ENCODE measurements at places on chromosomes 7 and 10.

- no peak for DNase-seq
These were observed 99.7 kb downstream of the CCSER2 start for GRCh38 chr10:84427903-84428650.

- DNase-seq, result no peak
These were observed 250.1 kb upstream of the MBL2 start for GRCh38 chr10:53022611-53023088.

GRCh38 chr10:94240491-94240890 is 122.2 kb downstream of the NOC3L start:
- DNase-seq, result no peak

DNA sequence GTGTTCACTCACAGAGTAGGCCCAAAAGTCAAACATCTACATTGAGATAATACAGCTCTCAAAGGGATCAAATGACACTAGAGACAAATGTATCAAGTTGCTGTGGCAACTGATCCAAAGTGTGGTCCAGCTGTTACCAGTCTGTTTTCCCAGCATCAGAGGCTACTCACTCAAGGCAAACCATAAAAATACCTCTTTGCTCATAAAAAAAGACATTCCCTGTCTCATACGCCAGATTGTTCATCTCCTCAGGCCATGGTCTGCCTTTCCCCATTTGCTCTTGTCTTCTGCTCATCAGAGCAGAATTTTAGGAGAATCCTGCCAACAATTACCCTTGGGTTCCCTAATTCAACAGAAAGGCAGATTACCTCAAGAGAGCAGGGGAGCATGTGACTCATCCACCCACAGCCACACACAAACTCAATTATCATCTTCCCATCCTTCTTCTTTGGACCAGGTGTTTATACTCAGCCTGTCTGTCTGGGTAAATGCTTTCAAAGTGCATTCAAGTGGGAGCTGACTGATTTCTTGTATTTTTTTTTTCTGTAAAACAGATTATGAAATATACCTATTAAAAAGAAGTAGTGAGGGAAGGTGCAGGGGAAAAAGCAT is 226.5 kb upstream of the HPS1 start:
- DNase-seq, result no peak

- no peak for DNase-seq
These were observed 126.7 kb upstream of the WNT16 start for GRCh38 chr7:121202125-121202524.

- DNase-seq, result no peak
These were observed 265.9 kb upstream of the DGKB start for GRCh38 chr7:15168489-15168888.

DNA sequence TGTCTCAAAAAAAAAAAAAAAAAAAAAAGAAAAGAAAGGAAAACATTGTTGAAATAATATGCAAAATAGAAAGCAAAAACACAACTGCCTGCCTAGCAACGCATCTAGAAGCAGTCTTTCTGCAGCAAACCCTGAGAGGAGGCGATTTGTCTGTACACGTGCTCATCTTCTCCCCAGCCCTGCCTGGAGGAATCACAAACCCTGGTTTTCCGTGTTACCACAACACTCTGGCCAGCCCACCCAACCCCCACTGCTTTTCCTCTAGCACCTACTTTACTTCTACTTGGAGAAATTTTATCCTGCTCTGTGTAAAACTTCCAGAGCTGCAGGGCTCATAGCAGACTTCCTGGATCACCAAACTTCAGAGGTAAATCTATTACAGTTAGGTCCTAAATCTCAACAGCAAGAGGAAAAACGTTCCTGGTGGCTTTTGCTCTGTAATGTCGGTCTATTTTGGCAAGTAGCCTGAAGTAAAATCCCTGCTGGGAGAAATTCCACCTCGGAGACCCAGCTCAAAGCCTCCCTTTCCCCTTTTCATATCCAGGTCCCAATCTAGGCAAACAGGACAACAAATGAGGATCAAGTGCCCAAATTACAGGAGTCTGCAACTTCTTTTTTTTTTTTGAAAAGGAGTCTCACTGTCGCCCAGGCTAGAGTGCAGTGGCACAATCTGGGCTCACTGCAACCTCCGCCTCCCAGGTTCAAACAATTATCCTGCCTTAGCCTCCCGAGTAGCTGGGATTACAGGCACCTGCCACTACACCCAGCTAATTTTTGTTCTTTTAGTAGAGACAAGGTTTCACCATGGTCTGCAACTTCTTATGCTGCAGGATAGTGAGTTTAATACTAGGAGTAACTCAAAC is 91.6 kb downstream of the DNMBP start:
- DNase-seq, result no peak

DNA sequence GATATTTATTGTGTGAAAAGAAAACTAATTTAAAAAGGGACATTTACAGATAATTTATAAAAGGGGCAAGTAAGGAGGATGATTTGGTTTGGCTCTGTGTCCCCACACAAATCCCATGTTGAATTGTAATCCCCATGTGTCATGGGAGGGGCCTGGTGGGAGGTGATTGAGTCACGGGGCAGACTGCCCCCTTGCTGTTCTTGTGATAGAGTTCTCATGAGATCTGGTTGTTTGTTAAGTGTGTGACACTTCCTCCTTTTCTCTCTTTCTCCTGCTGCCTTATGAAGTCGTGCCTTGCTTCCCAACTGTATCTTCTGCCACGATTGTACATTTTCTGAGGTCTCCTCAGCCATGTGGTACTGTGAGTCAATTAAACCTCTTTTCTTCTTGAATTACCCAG is 171.0 kb upstream of the SEMA3E start:
- DNase-seq, result no peak

DNA sequence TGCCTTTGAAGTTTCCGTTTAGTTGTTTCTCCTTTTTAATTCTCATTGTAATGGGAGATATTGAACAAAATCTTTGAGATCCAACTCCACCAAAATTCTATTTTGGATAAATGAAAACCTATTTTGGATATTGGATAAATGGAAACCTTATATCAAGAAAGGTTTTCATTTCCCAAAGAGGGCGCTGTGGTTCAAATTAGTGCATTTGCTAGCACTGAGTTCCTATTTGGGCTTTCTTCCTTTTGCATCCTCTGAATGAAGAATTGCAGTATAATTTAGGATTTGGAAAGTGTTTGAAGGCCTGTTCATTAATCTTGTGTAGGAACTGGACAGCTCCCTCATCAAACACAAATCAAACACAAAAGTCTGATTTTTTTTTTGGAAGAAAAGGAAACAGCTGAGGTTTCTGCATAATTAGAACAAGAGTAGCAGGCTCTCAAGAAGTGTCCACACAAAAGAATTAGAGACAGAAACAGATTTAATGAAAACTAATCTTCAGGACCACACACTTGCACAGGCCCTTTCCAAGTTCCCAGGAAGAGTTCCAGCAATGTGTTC is 80.8 kb upstream of the KLF14 start:
- DNase-seq, result no peak

GRCh38 chr10:16470747-16471146 is 33.9 kb downstream of the PTER start:
- DNase-seq, result no peak

DNA sequence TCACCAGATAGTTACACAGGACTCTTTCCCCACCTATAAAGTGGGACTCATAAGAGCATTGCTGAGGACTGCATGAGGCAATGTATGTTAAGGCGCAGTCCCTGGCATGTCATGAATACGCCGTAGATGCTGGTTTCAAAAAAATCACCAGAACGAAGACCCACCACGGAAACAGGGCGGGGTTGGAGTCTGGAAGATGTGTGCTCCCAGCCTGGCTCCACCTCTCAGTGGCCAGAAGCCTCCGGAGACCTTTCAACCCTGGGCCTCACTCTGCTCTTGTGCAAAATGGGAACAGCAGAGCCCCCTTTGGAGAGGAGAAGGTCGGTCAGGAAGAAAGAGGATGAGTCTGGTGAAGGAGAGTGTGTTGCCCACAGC is 12.4 kb upstream of the ZMIZ1 start:
- no peak for DNase-seq

- no peak for DNase-seq
These were observed 173.8 kb upstream of the PLXNA4 start for GRCh38 chr7:132750096-132750495.

DNA sequence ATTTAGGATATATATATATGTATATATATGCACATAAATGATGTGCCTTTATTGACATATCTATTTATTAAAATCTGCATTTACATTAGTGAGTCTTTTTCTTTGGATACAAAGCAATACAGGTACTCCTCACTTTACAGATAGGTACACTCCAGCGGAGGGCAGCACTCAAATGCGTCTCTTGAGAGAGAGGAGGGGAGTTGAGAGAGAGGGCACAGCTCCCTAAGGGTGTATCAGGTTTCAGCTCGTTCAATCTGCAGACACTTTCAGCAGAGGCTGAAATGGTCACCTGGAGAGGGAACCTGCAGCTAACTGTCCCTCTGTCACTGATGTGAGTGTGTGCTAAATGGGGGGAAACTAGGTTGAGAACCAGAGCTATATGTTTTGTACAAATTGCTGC is 21.5 kb downstream of the C10orf53 start:
- no peak for DNase-seq

- no peak for DNase-seq
These were observed 25.0 kb downstream of the ZNF487 start for GRCh38 chr10:43461950-43462349.

- DNase-seq, result no peak
These were observed 26.9 kb upstream of the SLC29A4 start for GRCh38 chr7:5255832-5256231.

DNA sequence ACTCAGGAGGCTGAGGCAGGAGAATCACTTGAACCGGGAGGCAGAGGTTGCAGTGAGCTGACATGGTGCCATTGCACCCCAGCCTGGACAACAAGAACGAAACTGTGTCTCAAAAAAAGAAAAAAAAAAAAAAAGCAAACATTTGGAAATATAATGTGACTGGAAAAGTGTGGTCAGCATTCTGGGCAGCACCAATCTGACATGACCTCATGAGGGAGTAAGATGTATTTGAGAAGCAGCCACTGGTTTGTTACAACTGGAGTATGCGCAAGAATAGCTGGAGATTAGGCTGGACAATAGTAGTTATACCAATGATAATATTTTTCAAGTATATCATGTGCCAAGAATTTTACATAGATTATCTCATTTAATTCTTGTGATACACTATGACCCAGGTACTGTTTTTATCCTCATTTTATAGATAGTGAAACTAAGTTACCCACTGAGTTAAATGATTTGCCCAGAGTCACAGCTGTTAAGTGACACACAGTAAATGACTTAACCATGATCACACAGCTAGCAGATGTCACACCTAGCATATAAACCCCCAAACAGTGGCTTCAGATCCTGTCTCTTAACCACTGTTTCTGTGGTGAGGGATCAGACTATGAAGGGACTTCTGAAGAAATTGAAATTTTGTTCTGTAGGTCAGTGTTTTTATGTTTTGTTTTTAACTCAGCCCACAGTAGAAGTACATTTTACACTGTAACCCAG is 11.1 kb downstream of the MCU start:
- no peak for DNase-seq

- no peak for DNase-seq
These were observed 10.2 kb upstream of the SDHAF3 start for GRCh38 chr7:97107192-97107800.

- DNase-seq, result no peak
These were observed 74.5 kb upstream of the SEMA3D start for GRCh38 chr7:85261336-85261735.

GRCh38 chr10:22321156-22321923 is 441 bp downstream of the BMI1 start:
- peak; percentile 73 for DNase-seq

GRCh38 chr7:42348631-42349030 is 111.6 kb upstream of the GLI3 start:
- no peak for DNase-seq

GRCh38 chr10:103448746-103449145 is 3.4 kb downstream of the CALHM2 start:
- DNase-seq, result no peak

DNA sequence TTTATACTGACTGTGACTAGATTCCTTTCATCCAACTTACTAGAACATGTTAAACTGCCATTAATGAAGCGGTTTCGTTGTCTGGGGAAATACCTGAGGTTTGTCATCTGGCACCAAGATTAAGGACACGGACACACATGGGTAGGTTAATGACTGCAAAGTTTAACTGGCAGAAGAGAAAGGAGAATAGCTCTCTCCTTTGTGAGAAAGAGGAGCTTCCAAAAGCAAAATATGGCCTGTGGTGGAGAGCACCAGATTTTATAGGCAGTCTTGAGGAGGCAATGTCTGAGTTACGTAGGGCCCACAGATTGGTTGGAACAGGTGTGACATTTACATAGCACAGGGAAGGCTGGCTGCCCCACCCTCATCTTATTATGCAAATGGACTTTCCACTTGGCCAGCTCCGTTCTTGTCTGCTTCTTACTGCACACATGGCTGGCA is 1193.0 kb upstream of the CELF2 start:
- no peak for DNase-seq

GRCh38 chr10:82162549-82163195 is 287.7 kb downstream of the NRG3 start:
- DNase-seq, result no peak

DNA sequence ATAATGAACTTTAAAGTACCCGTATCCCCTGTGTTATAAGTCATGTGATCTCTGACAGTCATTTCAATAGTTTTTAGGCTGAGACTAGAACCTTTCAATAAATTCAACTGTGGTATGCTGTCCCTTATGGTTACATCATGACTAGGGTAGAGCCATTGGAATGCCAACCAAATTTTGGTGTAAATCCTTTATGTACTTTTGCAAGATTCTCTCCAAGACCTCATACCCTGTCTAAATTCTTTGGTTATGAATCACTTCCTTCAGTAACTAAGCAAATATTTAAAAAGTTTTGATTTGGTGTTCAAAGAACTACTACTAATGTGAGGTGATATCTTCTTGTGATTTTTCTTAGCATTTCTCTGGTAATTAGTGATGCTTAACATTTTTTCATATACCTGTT is 20.8 kb upstream of the OR6B1 start:
- no peak for DNase-seq

DNA sequence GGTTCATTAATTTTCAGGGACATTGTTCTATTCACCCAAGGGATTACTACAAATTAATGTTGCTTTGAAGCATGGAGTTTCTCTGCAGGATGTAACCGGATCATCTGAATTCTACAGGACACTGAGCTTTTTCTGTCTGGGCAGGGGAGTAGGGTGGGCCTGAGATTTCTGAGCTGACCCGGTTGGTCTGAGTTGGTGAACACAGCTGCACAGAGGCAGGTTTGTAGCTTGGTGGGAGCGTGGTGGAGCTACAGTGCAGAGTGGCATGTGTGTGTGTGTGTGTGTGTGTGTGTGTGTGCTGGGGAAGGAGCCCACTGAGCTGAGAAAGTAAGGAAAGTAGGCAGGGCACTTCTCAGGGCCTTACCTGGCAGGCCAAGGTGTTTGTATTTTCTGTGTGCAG is 62.6 kb downstream of the SH2D4B start:
- no peak for DNase-seq

DNA sequence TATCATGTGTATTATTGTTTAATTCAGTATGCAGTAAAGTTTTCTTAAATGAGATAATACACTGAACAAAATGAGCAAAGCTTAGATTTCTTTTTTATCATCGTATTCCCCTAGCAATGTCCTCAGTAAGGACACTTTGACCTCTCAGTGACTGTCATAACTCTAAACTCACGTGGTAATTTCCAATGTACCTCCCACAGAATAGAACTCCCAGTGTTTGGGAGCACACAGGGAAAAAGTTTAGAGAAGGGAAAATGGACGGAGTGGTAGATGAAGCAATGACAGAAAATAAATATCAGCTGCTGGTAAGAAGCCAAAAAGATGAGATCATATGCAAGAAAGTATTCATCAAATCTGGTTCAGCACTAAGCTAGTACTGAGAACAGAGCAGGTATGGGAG is 758.6 kb upstream of the KCND2 start:
- no peak for DNase-seq
